ENCODE measurements at places on chromosomes 1 and 21.

DNA sequence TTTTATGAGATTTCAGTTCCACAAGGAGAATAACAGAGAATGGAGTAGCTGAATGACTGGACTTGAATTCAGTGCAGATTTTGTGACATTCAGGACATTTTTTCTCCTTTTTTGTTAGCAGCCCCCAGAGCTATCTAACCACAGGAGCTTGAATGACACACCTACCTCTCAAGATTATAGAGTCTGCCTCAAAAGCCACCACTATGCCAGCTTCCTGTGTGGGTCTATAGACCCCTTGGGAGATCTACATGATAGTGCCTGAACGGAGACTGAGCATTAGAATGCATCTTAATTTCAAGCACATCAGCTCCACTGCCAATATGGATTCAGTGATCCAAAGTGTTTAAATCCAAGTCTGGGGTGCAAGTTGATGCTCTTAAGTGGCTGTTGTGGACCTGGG, 74.4 kb upstream of the ZNF648 start:
- no peak for DNase-seq

DNA sequence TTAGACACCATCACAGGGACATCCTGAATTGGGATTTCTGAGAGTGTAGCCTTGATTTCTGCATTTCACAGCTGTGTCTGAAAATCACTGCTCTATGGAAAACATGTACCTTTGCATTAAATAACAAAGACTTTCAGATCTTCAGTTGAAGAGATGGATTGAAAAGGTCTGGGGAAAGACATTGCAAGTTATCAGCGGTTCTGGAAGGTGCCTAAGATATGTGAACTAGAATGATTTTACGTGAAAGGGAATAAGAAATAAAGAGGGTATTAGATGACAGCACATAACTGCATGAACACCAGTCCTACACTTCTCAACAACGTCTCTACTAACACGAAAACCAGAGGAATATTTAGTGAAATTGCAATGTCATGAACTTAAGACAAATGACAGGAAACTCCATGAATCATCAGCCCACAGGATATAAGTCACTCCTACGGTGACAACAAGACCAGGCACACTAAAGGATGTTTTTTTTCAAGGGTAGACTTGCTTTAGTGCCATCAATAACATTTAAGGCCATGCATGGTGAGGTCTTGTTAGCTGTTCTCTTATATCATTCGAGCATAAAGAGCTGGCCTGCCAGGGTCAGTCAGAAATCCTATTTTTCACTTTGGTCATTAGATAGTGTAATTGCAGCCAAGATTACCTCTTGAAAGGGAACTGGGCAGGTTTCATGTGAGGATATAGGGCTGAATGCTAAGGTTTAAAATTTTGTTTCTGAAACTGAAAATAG, 283.1 kb downstream of the GRIK1 start:
- no peak for DNase-seq

DNA sequence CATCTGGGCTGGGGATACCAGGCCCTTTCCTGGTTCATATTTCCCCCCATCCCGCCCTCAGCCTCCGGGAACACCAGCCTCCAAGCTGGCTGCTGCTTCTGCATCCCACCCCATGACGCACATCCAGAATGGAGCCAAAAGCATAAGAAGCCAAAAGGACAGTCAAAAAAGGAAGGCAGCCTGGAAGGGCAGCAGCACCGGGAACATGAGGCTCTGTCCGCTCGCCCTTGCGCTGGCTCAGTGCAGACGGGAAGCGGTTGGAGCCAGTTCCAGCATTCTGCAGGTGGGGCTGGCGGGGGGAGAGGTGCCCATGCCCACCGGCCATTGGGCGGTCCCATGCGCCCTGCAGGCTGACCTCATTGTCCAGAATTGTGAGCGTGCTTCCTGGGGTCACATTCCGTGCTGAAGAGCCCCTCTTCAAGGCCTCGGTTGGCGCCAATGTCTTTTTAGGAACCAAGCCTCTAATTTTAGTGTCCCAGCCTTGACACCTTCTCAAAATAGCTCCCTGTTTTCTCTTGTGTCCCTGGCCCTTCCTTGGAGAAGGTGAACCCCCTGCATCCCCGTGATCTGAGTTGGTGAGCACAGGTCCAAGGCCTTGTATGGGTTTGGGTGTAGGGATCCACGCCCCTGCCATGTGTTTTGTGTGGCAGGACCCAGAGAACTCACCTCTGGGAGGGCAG, 28.4 kb upstream of the NPPB start:
- DNase-seq = no peak

GRCh38 chr21:44767834-44768831, 33.5 kb downstream of the UBE2G2 start:
- no peak for DNase-seq

- DNase-seq = no peak
These were observed 16.0 kb upstream of the ZNF496 start for GRCh38 chr1:247347477-247348222.

DNA sequence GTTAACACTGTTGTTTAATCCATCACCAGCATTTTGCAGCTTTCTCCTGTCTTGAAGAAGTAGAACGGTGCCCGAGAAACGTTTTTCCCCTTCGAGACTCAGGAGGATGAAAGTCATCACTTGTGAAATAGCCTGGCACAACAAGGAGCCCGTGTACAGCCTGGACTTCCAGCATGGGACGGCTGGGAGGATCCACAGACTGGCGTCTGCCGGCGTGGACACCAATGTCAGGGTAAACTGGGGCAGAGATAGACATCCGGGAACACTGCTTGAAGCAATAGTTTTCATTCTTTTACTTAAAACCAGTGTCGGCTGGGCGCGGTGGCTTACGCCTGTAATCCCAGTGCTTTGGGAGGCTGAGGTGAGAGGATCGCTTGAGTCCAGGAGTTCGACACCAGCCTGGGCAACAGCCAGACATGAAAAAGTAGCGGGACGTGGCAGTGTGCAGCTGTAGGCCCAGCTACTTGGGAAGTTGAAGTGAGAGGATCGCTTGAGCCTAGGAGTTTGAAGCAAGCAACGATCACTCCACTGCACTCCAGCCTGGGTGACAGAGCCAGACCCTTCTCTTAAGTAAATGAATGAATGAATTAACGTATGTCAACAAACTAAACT, 945 bp downstream of the CHAF1B start:
- no peak for DNase-seq

GRCh38 chr1:221961532-221962292, 219.8 kb upstream of the DUSP10 start:
- DNase-seq = no peak

GRCh38 chr21:44331650-44332307, 7.4 kb downstream of the CFAP410 start:
- DNase-seq = no peak
